NCI-H187 (cell line): ENCODE measurements at places on chromosomes 13 and 19.

DNA sequence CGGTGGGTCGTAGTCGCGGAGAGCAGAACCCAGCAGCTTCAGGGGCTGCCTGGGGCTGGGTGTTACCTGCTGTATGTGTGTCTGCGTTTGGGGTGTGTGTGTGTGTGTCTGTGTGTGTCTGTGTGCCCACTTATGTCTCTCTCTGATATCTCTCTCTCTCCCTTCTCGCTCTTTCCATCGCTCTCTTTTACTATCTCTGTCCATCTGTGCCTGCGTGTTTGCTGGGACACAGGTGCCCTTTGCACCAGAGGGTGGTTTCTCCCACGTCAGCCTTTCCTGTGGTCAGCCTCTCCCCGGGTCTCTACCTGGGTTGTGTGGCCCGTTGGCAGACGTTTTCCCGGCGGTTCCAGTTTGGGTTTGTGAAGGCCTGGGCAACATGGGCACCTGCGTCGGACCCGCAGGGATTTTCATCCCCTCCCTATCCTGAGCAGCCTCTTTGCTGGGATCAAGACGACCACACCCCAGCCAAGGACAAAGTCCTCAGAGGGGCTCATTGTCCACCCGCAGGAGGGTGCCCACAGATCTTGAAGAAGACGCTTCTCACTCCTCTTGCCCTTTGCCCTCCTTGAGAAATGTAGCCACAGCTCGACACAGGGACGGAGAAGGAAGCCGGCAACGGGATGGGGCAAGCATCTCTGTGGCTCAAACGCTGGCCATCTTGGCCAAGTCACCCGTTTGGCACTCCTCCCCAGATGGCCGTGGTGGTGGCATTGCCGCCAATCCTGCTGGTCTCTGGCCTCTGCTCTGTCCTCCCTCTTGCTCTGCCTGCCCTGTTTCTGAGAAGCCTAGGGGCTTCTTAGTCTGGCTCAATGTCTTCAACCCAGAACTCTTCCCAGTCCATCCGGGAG lies 43.3 kb downstream of the ZNF146 start:
- no peak for DNase-seq

- DNase-seq, result no peak
Measured at GRCh38 chr19:2055931-2056836, 5.1 kb upstream of the MKNK2 start.

GRCh38 chr13:57716295-57716694 lies 84.8 kb downstream of the PCDH17 start:
- DNase-seq, result no peak

- no peak for DNase-seq
Measured at GRCh38 chr19:39913682-39914333, 20.6 kb downstream of the FCGBP start.

- no peak for DNase-seq
Measured at GRCh38 chr13:40960716-40961115, 58.4 kb downstream of the ELF1 start.

GRCh38 chr13:36829753-36830152 lies 10.7 kb downstream of the RFXAP start:
- no peak for DNase-seq

GRCh38 chr13:49528161-49528560 lies 32.4 kb downstream of the PHF11 start:
- DNase-seq, result no peak

DNA sequence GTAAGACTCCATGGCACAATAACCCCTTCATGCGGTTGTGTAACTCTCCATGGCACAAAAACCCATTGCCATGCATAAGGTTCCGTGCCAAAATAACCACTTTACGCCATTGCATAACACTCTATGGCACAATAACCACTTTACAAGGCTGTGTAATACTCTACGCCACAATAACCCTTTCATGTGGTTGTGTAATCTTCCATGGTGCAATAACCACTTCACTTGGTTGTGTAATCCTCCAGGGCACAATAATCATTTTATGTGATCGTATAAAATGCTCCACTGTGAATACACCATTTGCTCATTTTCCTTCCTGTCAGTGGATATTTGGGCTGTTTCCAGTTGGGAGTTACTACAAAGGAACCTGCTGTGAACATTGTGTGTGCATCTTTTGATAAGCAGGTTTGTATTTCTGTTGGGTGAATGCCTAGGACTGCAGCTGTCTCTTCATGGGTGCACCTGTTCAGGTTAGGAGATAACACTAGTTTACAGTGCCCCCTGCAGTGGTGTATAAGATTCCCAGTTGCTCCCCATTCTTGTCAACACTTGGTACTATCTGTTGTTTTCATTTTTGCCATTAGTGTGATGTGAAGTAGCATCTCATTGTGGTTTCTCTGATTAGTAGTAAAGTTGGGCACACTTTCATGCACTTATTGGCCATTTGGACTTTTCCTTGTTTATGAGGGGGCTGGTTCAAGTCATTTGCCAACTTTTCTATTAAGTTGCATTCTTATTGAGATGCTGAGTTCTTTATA lies 21.1 kb upstream of the ZSCAN18 start:
- DNase-seq, result no peak

- DNase-seq, result no peak
Measured at GRCh38 chr19:19554074-19555023, 16.3 kb downstream of the CILP2 start.

DNA sequence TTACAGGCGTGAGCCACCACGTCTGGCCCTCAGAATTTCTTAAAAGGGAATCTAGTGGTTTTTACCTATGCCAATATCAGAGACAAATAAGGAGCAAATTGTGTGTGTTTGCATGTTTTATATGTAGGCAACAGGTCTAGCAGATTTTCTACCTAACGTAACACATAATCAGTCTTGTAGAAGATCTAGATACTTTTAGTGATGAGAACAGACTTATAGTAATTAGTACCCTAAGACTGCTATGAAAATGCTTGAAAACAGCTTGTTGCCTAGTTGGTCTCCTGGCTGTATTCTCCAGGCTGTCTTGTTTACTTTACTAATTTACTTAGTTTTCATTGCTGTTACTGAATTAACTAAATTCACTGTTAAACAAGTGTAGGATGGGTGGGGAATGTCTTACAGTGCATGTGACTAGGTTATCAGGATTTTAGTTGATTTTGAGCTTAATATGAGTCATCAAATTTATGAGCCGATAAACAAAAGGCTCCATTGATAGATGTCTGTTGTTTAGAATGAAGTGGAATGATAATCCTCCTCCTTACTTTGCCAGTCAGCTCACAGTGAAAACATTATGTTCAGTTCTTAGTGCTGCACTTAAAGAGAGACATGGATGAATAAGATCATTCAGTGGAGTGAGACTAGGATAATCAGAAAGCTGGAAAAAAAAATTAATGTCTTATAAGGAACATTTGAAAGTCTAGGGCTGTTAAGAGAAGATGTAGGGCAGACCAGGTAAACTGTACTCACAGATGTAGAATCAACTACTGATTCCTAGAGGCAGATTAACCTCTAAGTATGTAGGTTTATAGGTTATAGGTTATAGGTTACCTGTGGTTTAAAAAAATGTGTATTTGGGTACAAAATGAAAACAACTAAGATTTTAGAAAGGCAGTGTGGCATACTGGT lies 22.4 kb downstream of the GTF2F2 start:
- no peak for DNase-seq
